ENCODE measurements at places on chromosomes 12 and 14. TPM values are rescaled to one million over a fixed set of nuclear protein-coding genes. Genes with fewer than 3 reads are reported as not detected.
A peak's percentile ranks its signal among the peaks of the same experiment; 100 is the strongest.

- H3K4me1 ChIP-seq, result no peaks in the 10 kb centered on the region
- no peak for DNase-seq
- H3K4me3 ChIP-seq, result no peak overlapping the region
- H3K27ac ChIP-seq, result no peak overlapping the region
Observed at GRCh38 chr12:6241495-6241894, 41.3 kb downstream of the CD9 start.

- no peaks in the 10 kb centered on the region for H3K36me3 ChIP-seq
- peak overlapping the region; percentile 58 for H3K4me3 ChIP-seq
- peaks cover 57% of the 10 kb centered on the region for H3K27me3 ChIP-seq
- H3K4me1 ChIP-seq, result peaks cover 6% of the 10 kb centered on the region
- DNase-seq, result no peak
Observed at GRCh38 chr14:62117751-62118105, 355.5 kb downstream of the SNAPC1 start.

- no peak overlapping the region for H3K27ac ChIP-seq
- H3K27me3 ChIP-seq, result no peaks in the 10 kb centered on the region
- H3K4me3 ChIP-seq, result no peak overlapping the region
- H3K4me1 ChIP-seq, result no peaks in the 10 kb centered on the region
- no peaks in the 10 kb centered on the region for H3K36me3 ChIP-seq
Observed at GRCh38 chr14:104514156-104514848, 65.3 kb upstream of the C14orf180 start.

DNA sequence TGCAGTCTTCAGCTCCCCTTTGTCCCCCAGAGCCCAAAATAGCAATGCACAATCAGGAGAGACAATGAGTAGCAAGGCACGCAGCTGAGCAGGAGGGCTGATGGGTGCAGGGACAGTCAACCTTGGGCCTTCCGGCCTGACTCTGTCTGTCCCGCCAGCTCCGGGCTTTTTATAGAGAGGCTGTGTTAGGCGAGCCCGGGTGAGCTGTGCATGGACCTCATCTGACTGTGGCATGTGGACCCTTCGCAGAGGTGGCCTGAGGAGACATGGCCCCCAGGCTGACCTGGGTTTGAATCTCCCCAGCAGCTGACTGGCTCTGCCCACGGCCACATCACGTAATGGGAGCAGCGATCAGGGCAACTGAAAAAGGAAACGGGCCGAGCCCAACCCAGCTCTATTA is 177.9 kb downstream of the TSPAN9 start:
- no peak for DNase-seq
- no peaks in the 10 kb centered on the region for H3K36me3 ChIP-seq
- H3K4me3 ChIP-seq, result no peak overlapping the region
- H3K4me1 ChIP-seq, result peaks cover 4% of the 10 kb centered on the region
- H3K27me3 ChIP-seq, result no peaks in the 10 kb centered on the region
- no peak overlapping the region for H3K27ac ChIP-seq

The PTCSC3 gene
- total RNA-seq, result not detected

DNA sequence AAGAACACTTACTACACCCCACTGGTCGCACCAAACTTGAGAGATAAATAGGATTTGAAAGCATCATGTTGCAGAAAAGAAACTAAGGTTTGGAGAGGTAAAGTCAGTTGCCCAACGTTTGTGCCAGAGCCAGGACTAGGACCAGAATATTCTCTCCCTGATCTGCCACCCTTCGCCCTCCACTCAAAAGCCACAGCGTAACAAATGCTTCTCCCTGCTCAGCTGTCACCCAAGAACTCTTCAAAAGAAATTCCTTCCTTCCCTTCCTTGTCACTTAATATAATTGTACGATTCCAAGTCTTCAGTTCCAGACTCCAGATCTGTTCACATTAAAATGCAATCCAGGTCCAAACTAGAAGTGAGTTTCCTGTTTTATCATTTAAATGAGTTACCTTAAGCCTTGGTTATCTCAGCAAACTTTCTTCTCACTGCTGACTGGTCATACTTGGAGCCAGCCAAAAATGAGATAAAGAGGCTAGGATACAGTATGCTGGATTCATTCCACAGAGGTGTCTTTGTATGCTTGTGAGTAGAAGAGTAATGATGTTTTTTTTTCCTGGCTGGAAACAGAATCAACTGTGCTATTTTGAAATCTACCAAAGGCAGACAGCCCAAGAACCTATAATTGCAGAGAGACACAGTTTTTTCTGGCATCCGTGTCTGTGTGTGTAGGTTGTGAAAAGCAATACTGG is 12.8 kb upstream of the PPFIBP1 start:
- no peak overlapping the region for H3K27ac ChIP-seq
- H3K4me1 ChIP-seq, result peaks cover 6% of the 10 kb centered on the region
- H3K27me3 ChIP-seq, result no peaks in the 10 kb centered on the region
- DNase-seq, result peak; percentile 91

The CNTN1 gene
- 2.1 TPM for total RNA-seq

The POTEG gene
- total RNA-seq, result not detected

- no peak for DNase-seq
- no peak overlapping the region for H3K4me3 ChIP-seq
- H3K27me3 ChIP-seq, result no peaks in the 10 kb centered on the region
- H3K36me3 ChIP-seq, result no peaks in the 10 kb centered on the region
Observed at GRCh38 chr14:73358187-73358586, 100.2 kb downstream of the NUMB start.

The ANO4 gene
- 41.3 TPM for total RNA-seq

GRCh38 chr14:96095581-96096476 is 56.7 kb downstream of the C14orf132 start:
- H3K27me3 ChIP-seq, result no peaks in the 10 kb centered on the region
- DNase-seq, result peak; percentile 64
- H3K36me3 ChIP-seq, result no peaks in the 10 kb centered on the region
- H3K4me1 ChIP-seq, result peaks cover 33% of the 10 kb centered on the region
- H3K27ac ChIP-seq, result no peak overlapping the region

GRCh38 chr12:30961030-30961429 is 34.5 kb downstream of the TSPAN11 start:
- DNase-seq, result no peak
- H3K27me3 ChIP-seq, result no peaks in the 10 kb centered on the region
- H3K4me1 ChIP-seq, result no peaks in the 10 kb centered on the region
- H3K27ac ChIP-seq, result no peak overlapping the region
- H3K36me3 ChIP-seq, result no peaks in the 10 kb centered on the region

DNA sequence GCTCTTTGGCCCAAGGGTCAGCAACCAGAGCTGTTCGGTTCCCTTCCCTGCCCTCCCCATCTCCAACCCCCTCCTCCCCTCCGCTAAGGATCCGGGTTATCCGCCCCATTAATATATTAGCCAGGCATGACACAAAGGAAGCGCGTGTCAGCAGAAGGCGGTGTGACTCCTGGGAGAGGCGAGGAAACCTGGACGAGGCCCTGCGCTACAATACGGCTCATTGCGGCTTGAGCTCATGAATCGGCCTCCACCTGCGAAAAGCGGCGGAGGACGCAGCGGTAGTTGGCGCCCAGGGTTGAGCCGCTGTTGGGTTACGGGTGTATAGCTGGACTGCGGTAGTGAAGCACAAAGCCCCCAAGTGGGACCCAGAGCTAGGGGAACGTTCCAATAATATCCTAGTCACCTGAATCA is 9.9 kb downstream of the FOXA1 start:
- DNase-seq, result no peak
- peaks cover 72% of the 10 kb centered on the region for H3K27me3 ChIP-seq
- no peak overlapping the region for H3K27ac ChIP-seq
- no peak overlapping the region for H3K4me3 ChIP-seq
- no peaks in the 10 kb centered on the region for H3K36me3 ChIP-seq
- H3K4me1 ChIP-seq, result peaks cover 9% of the 10 kb centered on the region

- no peak for DNase-seq
- no peaks in the 10 kb centered on the region for H3K4me1 ChIP-seq
- H3K27ac ChIP-seq, result no peak overlapping the region
- no peaks in the 10 kb centered on the region for H3K36me3 ChIP-seq
- H3K27me3 ChIP-seq, result no peaks in the 10 kb centered on the region
- no peak overlapping the region for H3K4me3 ChIP-seq
Observed at GRCh38 chr12:72734581-72734980, 462.4 kb downstream of the TRHDE start.

DNA sequence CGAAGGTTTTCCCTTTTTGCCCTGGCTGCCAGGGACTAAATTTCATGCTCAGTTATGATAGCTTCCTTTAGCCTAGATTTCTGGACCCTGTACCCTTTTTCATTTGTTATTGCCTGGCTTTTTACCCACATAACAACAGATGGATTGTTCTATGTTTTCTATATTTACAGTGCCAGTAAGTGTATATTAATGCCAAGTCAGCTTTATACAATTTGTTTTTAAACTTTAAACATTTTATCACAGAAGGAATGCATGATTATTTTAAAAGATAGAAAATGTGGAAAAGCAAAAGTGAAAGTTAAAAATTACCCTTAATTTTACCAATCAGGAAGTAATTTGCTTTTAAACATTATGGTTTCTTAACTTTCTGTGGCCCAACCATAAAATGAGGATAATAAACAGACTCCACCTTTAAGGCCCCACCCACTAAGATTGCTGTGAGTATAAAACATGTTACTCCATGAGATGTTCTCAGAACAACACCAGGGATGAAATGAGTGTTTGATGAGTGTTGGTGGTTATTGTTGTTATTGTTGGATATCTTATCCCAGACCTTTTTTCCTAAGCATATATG is 496.8 kb downstream of the EGLN3 start:
- H3K27me3 ChIP-seq, result no peaks in the 10 kb centered on the region
- no peak for DNase-seq
- H3K4me3 ChIP-seq, result no peak overlapping the region
- no peak overlapping the region for H3K27ac ChIP-seq

The RIPK3 gene
- total RNA-seq, result 0.95 TPM

DNA sequence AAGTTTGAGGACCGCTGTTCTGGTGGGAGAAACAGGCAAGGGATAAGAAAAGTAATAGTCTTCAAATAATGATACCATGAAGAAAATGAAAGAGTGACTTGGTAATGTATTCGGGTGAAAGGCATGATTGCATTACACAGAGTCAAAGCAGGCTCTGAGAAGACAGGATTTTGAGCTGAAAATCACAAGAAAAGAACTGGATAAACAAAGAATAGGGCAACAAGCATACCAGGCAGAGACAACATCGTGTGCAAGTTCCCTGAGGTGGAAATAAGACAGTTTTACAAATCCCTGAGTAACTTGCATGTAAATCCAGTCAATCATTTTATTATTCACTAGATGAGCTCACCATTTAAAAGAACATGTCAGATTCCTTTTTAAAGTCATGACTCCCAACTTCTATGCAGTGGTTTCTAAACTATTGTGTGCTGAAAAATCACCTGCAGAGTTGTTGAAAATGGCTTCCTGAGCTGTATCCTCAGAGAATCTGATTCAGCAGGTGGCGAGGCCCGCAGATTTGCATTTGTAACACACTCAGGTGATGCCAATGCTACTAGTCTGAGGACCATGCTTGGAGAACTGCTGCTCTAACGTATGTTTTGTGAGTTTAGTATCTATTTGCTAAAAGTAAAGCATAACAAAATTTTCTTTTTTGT is 133.0 kb upstream of the ABCD2 start:
- H3K4me1 ChIP-seq, result no peaks in the 10 kb centered on the region
- no peaks in the 10 kb centered on the region for H3K27me3 ChIP-seq
- H3K27ac ChIP-seq, result no peak overlapping the region
- DNase-seq, result no peak
- H3K36me3 ChIP-seq, result no peaks in the 10 kb centered on the region

DNA sequence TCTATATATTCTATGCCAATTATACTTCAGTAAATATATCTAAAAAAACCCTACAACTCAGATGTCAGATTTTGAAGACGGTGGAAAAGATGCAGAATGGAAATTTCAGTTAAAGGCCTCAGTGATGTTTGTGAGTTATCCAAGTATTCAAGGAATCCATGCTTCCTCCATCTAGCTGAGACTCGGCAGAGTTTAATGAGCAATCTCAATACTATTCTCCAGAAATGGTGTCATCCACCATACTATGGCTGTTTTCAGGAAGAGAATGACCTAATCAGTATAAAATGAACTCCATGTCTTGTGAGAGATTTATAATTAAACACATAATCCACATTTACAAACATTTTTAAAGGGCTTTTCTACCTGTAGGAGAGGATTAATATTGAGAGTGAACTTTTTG is 66.0 kb downstream of the KLHL28 start:
- peak; percentile 87 for DNase-seq
- no peak overlapping the region for H3K4me3 ChIP-seq
- H3K27me3 ChIP-seq, result no peaks in the 10 kb centered on the region
- H3K4me1 ChIP-seq, result peaks cover 10% of the 10 kb centered on the region
- H3K27ac ChIP-seq, result peak overlapping the region; percentile 89
- no peaks in the 10 kb centered on the region for H3K36me3 ChIP-seq

GRCh38 chr12:33560653-33561208 is 121.1 kb upstream of the SYT10 start:
- DNase-seq, result no peak
- no peaks in the 10 kb centered on the region for H3K36me3 ChIP-seq
- no peaks in the 10 kb centered on the region for H3K27me3 ChIP-seq
- H3K4me1 ChIP-seq, result no peaks in the 10 kb centered on the region
- no peak overlapping the region for H3K4me3 ChIP-seq
- no peak overlapping the region for H3K27ac ChIP-seq

GRCh38 chr14:91348845-91349465 is 68.7 kb downstream of the CCDC88C start:
- no peaks in the 10 kb centered on the region for H3K4me1 ChIP-seq
- H3K36me3 ChIP-seq, result no peaks in the 10 kb centered on the region

DNA sequence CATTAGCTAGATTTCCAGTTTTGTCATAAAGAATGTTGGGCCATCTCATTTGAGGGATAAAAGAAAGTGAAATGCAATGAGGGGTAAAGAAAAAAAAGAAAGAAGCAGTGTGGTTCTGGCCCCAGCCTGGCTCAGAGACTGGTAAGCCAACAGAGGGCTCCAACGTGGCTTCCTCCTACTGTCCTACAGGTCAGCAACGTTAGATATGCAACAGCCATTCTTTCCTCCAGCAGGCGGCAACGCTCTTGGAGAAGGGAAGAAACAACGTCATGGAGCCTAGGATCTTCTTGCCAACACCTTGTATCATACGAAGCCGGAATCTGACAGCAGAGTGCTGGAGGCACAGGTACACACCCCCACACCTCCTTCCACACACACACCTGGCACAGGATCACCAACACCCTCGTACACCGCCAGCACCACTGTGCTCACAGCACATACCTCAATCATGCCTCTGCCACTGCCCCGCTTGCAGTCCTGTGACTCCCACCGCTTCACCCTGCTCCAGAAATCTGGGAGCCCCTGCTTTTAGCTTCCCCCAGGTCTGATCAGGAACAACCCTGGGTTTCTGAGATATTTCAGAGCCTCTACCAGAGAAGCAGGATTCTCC is 102.8 kb downstream of the RPAP3 start:
- H3K27ac ChIP-seq, result no peak overlapping the region
- no peaks in the 10 kb centered on the region for H3K27me3 ChIP-seq
- peaks cover 10% of the 10 kb centered on the region for H3K4me1 ChIP-seq
- no peaks in the 10 kb centered on the region for H3K36me3 ChIP-seq
- no peak for DNase-seq
- no peak overlapping the region for H3K4me3 ChIP-seq

The ADCY4 gene
- total RNA-seq, result 0.32 TPM

GRCh38 chr14:68730811-68731425 is 61.9 kb downstream of the ZFP36L1 start:
- DNase-seq, result no peak
- H3K27ac ChIP-seq, result no peak overlapping the region
- no peaks in the 10 kb centered on the region for H3K27me3 ChIP-seq
- peaks cover 4% of the 10 kb centered on the region for H3K4me1 ChIP-seq

The GUCY2C gene
- total RNA-seq, result 0.09 TPM

The CLEC1B gene
- not detected for total RNA-seq

GRCh38 chr12:104294927-104295668 is 8.4 kb upstream of the EID3 start:
- no peak overlapping the region for H3K4me3 ChIP-seq
- DNase-seq, result no peak

The CLEC4D gene
- total RNA-seq, result not detected
